ENCODE measurements at places on chromosomes 6 and 20.

DNA sequence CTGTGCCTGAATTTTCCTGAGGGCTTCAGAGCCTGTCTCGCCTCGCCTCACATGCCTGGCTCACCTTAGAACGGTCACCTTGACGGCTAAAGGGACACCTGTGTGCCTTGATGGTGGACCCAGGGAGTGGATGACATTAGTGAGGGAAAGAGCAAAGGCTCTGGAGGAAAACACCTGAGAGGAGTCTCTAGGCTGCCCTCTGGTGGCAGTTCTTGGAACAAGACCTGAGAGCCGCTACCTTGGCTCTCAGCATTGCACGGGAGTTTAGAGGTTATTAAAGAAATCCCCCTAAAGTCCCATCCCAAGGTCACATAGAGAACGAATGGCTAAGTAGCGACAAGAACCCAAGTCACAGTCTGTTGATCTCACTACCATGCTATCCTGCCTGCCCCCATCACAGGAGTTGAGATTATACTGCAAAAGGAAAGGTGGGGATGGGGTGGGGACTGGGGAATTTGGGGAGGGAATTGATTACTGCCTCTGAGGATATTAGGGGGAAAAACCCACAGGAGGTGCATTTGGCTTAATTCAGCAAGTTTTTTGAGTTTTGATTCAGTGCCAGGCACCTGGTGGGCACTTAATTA lies 7.9 kb upstream of the CDSN start:
- DNase-seq = peak; percentile 57

DNA sequence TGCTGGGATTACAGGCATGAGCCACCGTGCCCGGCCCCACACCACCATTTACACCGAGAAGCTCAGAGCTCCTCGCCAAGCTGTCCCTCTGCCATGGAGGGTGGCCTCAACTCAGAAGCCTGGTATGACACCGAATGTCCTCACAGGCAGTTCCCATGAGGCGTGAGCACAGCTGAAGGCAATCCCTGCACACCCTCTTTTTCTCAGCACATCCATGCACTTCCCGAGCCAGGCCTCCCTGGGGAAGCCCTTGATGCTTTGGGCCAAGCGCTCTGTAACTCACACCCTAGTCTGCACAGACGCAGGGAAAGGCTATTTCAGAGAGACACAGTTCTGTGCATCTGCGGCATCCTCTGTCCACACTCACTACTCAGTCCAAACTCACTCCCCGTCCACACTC lies 18.4 kb downstream of the THBS2 start:
- DNase-seq = no peak

- no peak for DNase-seq
Observed at GRCh38 chr6:102520966-102521365, 1127.5 kb downstream of the GRIK2 start.

DNA sequence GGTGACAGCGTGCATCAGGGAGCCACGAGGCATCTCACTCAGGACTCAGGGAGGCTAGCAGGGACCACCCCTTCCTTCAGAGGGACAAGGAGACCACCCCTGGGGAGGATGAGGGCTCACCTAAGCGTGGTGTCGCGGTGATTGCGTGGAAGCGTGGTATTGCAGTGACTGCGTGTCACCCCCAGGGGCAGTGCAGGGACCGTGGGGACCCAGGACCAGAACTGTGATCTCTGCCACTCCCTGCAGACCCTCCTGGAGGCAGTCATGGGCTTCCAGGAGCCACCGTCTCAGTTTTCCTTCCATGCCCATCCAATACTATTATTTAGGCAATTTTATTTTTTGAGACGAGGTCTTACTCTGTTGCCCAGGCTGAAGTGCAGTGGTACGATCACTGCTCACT lies 147.1 kb downstream of the TAF4 start:
- DNase-seq = no peak

GRCh38 chr20:58438970-58439808 lies 50.2 kb downstream of the VAPB start:
- DNase-seq = no peak

DNA sequence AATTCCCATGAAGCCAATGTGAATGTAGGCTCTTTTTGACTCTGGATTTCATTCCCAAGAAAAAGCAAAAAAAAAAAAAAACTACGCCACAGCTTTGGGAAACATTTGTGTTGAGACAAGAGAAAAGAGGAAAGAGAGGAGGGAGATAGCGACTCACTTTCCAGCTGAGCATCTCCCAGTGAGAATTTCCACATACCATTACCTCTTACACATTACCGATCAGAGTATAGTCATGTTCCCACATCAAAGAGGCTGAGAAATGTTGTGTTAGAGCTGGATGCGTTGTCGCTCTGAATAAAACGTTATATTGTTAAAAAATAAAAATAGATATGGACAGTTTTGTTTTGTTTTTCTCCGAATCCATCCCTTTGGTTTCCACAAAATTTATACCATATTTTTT lies 1019.3 kb upstream of the ADGRB3 start:
- no peak for DNase-seq

- no peak for DNase-seq
Observed at GRCh38 chr20:61086031-61086430, 166.0 kb upstream of the CDH4 start.

- peak; percentile 20 for DNase-seq
Observed at GRCh38 chr6:43570876-43571441, 4.9 kb downstream of the XPO5 start.

DNA sequence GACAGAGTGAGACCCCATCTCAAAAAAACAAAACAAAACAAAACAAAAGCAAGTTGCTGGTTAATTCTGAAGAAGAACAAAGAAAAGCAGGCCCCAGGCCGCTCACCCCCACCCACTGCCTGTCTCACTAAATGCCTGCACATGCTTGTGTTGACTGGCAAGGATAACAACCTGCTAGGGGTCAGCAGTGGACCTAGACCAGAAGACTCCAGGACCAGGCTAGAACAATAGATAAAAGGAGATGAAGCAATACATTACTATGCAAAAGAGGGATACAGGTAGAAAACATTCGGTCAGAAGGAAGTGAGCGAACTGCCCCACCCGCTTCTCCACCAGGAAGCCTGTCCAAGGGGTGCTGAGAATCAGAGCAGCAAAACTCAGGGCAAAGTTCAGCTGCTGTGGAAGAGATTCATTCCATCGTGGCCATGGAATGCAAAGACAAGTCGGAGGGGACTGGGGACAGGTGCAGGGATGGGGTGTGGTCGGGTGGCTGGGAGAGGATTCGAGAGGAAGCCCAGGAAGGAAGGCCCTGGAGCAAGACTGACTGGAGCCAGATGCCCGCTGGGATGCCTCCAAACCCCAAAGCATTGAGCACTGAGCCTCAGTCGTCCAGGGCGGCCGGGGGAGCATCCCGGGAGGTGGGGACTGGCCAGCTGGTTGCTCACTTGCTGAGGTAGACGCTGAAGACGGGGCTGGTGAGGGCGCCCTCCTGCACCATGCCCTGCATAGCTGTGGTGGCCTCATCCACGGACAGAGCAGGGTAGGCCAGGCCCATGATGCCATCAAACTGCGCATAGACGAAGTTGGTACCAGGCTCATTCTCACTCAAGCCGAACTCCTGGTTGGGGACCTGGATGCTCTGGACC lies 5.3 kb downstream of the PGC start:
- no peak for DNase-seq

GRCh38 chr20:17316316-17317038 lies 89.6 kb downstream of the PCSK2 start:
- DNase-seq = no peak

DNA sequence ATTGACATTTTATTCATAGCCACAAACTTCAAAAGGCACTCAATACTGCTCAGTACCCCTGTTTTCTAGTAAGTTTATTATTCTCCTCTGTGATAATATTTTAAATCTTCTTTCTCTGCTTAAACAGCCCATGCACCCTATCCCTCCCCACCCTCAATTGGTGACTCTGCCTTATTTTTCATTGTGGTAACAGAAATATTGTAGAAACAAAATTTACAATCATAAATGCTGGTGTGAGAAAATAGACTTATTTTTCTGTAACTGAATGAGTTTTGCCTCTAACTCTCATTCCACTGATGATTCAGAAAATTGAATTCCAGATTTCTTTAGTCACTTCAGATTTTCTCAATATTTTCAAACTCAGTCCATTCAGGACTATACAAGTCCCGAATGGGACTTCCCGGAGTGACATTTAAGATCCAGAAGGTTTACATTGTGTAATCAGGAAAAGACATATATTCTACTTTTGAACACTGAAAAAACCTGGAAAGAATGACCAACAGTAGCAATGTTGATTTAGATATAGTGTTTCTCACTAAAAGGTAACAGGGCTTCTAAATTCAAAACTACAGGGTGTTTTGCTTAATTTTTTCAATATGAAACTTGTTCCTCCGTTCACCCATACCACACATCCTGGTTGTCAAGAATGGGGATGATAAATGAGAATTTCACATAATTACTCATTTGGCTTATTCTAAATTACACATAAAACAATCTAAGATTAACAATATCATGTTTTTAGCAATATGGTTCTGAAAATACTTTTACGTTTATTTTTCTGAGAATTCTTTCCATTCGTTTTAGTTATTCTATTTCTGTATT lies 34.8 kb upstream of the UST start:
- DNase-seq = peak; percentile 62

- peak; percentile 49 for DNase-seq
Observed at GRCh38 chr6:130070326-130070725, 51.9 kb downstream of the L3MBTL3 start.

DNA sequence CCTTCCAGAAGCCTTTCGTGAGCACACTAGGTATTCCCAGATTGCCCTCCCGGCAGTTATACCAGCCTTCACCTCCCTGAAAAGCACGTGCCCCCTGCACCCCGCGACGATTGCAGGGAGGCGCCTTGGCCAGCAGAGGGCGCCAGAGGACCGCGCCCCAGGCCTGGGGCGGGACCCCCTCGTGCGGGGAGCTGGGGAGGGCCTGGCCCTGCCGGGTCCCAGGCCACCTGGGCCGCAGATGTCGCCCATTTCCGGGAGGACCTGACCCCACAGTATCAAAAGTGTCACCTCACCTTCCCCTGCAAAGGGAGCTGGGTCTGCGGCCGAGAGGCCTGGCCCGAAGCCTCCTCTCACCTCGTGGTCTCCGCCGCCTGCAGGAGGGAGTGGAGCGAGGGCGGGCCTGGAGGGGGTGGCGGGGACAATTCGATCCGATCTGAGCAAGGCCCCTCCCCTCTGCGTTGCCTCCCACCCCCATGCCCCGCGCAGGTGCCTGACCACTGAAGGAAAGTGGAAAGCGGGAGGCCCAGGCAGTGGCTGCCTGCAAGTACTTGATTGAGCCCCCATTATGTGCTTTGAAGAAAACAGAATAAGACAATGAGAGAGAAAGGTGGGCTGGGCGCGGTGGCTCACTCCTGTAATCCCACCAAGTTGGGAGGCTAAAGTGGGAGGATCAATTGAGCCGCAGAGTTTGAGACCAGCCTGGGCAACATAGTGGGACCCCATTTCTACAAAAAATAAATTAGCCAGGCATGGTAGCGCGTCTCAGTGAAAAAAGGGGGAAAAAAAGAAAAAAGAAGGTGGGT lies 3.5 kb upstream of the SNAI1 start:
- peak; percentile 52 for DNase-seq

GRCh38 chr6:6916598-6916997 lies 191.2 kb upstream of the RREB1 start:
- peak; percentile 51 for DNase-seq

DNA sequence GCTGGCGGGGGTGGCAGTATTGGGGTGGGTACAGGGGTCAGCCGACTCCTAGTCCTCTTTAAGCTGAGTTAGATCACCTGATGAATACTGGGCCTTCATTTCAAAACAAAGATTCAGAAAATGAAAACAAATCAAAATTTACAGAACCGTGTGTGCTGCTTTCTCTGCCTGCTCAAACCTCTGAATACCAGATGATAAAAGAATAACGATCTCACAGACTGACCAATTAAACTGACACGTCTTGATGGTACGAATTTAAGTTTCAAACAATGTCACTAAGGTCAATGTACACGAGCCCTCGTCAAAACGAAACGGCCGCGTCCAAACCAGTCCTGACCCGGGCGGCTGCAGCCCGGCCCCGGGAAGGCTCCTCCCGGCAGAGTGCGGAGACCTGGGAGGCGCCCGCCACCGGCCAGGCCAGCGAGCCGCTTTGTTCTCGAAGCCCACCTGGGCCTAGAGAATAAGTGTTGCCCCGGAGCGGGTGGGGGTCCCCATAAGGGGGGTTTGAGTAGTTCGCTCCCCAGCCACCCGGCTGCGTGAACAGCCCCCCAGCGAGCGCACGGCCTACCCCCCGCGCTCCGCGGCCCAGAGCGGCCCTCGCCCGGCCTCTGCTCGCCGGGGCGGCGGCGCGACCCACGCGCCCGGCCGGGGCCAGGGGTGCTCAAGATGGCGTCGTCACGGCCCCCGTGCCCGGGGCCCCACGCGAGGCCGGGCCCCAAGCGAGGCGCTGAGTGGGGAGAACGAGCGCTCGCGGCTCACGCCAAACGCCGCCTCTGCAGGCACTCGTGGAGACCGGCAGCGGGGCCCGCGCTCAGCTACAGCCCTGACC lies 728 bp downstream of the PSMA7 start:
- DNase-seq = peak; percentile 47

GRCh38 chr6:41161851-41162552 lies 914 bp downstream of the TREM2 start:
- no peak for DNase-seq

GRCh38 chr6:170253910-170254269 lies 37.0 kb downstream of the DLL1 start:
- DNase-seq = no peak

DNA sequence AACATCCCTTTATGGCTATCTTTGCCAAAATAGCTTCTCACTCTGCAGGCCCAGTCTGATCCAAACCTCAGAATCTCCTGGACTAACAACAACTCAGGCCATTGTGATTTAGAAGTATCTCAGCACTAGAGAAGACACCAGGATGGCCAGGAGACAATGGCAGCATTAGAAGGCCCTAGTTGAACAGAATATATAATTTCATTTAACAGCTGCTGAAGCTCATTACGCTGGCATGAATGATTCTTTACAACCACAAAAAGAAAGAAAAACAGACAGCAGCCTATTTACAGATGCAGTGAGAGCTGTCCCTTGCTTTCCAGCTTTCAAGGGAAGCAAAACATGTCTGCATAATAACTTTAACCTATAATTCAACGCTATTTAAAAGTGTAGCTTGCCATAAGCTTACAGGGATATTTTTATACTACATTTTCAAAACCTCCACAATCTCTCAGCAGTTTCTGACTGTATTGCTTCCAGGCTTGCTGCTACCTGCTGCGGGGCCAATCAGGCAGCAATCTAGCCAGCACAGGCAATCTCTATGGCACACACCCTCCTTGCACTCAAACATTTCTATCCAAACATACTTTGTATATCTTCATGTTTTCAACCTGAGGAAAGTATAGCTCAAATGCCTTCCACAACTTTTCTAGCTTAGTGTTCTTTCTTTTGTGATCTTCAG lies 107.3 kb downstream of the OGFRL1 start:
- DNase-seq = no peak

- DNase-seq = peak; percentile 26
Observed at GRCh38 chr6:40937491-40937890, 101.5 kb downstream of the UNC5CL start.

DNA sequence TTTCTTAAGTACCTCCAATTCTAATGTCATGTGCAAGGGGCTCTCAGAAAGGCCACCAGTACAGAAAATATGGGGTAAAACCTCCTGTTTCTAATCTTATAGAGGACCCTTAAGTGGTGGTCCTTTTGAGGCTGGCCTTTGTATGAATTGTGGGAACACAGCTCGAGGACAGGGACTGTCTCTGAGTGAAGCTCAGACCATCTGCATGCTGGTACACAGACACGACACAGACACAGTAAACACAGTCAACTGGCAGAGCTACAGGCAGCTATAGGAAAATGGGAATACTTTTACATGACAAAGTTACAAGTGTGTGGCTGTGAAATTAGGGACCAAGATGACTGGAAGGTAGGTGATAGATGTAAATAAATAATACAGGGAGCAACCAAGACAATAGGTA lies 143.9 kb upstream of the PREP start:
- no peak for DNase-seq

GRCh38 chr6:13045676-13046075 lies 282.7 kb downstream of the TBC1D7 start:
- no peak for DNase-seq

Data from GM23248 (cell line).